Pons (tissue), 1 donor: ENCODE measurements at places on chromosomes 2 and 18.

- no peak for DNase-seq
These were observed 117.6 kb downstream of the TWIST2 start for GRCh38 chr2:238965371-238966071.

GRCh38 chr18:31977270-31977872 lies 34.4 kb upstream of the TRAPPC8 start:
- peak; percentile 82 for DNase-seq

DNA sequence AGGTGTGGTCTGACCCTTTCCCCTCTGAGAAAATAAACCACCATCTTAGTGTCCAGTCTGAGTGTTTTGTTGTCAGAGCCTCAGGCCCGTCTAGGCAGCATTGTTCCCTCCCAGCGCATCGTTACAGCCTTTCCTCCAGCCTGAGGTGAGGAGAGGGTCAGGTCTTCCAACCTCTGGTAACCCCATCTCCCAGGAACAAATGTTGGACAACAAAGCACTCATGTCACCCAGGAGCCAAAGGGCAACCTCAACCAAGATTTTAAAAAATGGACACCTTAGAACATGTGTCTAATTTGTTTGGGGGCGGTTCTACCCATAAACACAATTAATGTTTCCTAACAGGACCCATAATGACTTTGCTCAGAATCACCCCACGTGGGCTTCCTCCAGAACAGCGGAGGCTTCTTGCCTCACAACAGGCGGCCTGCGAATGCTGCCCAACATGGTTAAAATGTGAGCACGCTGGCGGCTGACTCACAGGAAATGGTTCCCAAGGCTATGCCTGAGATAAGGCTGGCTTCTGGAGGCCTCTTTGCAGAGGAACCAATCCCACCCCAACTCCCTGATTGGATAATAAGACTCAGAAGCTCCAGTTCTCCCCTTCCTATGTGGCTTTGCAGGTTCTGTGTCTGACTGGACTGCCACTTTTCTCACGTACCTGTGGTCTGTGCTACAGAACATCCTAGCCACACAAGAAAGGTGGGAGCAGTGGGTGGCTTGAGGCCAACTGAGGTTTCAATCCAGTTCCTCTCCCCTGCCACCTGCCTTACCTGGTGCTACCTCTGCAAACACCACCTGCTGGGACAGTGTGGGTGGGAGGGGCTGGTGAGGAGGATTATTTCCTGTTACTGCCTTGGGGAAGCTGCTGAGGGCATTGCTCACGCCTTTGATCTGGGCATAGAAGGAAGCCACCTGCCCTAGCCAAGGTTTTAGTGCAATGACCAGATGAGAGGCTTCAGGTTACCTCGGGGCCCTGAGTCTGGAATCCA lies 108.8 kb downstream of the B3GNT2 start:
- DNase-seq, result no peak

DNA sequence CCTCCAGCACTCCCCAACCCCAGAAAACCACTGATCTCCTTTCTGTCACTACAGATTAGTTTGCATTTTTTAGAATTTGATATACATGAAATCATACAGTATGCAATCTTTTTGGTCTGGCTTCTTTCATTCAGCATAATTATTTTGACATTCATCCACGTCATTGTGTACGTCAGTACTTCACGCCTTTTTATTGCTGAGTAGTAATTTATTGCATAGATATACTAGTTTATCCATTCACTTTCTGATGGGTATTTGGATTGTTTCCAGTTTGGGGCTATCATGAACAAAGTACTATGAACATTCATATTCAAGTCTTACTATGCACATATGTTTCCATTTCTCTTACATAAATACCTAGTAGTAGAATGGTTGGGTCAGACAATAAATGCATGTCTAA lies 20.1 kb upstream of the CHN1 start:
- no peak for DNase-seq

- no peak for DNase-seq
These were observed 40.3 kb downstream of the SRBD1 start for GRCh38 chr2:45570671-45571334.
